ENCODE measurements at places on chromosomes 6 and 20.

DNA sequence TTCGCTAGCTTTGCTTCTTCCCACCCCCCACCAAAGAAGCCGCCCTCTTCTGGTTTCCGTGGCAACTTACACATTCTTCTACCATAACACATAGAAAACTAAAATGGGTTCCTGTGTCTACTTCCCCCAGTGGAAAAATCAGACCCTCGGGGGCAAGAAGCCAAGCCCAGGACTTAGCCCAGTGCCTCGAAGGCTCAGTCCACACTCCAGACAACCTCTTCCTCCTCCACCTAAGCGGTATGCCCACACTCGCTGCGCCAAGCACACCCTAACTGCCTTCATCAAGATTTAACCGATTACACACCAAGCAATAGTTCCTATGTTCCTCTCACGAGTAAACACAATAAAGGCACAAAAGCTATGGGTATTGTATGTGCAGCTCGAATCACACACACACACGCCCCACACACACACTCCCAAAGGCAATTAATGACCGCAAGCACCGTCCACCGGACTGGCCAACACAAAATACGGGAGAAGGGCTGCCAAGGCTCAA is 537 bp downstream of the PPIL4 start:
- no peak for DNase-seq

GRCh38 chr6:120875900-120876299 is 458.4 kb downstream of the TBC1D32 start:
- DNase-seq = no peak

DNA sequence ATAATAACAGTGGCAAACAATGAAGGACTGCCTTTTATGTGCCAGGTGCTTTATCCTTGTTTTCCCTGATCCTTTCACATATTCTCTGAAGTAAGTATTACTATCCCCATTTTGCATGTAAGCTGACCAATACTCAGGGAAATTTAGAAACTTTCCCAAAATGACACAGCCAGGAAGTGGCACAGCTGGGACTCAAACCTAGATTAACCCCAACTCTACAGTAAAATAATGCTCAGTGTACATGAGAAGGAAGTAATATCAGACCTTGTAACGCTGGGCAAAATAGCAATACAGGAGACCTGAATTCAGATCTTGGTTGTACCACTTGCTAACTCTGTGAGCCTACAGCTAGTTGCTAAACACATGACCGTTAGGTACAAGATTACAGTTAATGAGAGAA is 26.8 kb upstream of the NRSN1 start:
- no peak for DNase-seq

DNA sequence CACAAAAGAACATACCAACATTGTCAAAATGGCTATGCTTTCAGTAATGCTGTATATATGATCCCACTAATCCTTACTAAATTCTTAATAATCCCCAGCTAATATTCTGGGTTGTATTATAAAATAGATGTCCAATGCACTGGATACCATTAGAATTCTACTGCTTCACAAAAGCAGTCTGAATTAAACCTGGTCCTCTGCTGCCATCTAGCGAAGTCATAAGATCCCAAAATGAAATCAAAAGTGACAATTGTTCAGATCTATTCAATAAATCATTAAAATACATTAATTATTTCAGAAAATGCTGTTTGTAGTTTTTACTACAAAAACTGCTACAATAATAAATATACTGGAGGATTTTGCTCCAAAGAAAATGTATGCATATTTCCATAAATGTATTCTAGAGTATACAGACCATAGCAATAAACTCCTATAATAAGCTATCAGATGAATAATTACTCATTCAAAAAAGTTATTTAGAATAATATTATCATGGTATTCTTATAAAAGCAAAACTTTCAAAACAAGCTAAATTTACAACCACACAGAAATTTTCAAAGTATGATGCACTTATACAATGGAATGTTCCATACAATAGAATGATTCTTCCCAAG is 92.6 kb downstream of the RNGTT start:
- no peak for DNase-seq

GRCh38 chr20:8532169-8532568 is 400.1 kb downstream of the PLCB1 start:
- no peak for DNase-seq

DNA sequence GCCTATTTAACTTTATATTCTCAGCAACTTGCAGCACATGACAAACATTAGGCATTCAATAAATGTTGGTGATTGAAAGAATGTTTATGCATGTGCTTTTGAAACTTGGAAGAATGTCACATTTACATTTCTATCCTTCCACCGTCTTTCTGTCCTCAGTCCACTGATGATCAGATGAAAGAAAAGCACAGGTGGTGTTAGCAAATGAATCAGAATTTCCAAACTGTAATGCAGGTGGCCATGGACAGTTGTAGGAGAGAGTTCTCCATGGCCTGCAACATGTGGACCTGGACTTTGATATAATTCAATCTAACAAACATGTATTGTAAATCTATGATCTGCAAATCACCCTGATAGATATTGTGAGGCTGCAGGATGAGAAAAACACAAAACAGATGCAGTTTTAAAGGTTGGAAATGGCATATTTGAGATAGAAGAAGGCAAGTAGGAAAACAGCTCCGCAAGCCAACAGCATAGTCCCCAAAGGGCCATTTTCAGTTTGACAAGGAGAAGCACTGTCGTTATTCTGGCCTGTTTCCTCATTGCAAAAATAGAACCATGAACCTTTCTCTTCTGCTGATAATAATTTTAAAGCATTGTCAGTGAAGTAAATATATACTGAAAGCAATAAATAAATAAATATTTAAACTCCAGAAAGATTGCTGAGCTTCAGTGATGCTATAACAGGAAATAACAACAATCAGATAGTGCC is 119.4 kb downstream of the AIG1 start:
- no peak for DNase-seq

DNA sequence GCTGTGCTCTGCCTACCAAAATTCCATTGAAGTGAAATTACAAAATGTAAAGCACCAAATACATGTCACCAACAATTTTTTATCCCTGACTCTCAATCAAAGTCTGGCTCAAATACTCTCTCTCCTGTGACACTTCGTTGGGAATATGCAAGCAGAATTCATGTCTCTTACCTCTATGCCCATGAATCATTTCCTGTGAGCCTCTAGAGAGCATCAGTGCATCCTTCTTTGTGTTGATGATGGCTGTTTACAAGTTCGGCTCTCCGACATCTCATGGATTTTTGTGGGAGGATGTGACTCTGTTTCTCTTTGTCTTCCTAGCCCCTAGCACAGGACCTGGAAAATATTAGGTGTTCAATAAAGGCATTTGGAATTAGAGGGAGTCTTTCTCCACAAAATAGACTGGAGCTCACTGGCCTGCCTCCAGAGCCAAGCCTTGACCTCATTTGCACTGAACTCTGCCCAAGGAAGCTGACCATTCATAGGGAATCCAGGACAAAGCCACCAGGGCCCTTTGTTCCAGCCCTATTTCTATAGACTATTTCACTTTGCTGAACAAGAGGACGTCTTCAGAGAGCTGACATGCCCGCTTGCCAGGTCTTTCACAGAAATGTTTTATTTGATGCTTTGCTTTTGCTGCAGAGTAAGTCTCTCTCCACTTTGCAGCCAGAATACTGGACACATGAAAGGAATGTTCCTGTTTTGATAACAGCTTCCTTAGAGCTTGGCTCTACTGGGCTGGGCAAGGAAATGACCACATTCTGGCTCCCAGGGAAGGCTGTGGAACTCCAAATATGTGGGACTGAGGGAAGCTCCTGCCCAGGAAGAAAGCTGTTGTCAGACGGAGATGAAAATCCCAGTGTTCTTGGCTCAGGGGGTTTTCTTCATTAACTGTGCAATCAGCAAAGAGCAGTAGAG is 194.5 kb upstream of the CDYL start:
- DNase-seq = no peak

- no peak for DNase-seq
Measured at GRCh38 chr6:47631269-47631772, 67.1 kb upstream of the ADGRF4 start.

- DNase-seq = no peak
Measured at GRCh38 chr6:19410481-19410880, 426.7 kb upstream of the ID4 start.

- DNase-seq = no peak
Measured at GRCh38 chr20:47610247-47610944, 108.7 kb downstream of the NCOA3 start.

Data from NCI-H2107 (cell line).